ENCODE measurements at places on chromosomes 13 and 19. TPM values are rescaled to one million over a fixed set of nuclear protein-coding genes. Genes with fewer than 3 reads are reported as not detected.

The LPAR6 gene
- total RNA-seq, result 29.8 TPM

The PSG7 gene
- not detected for total RNA-seq

The ANGPTL4 gene
- 0.36 TPM for total RNA-seq

The B3GNT8 gene
- total RNA-seq, result 2.8 TPM

The VMAC gene
- 7.7 TPM for total RNA-seq

The GRIN3B gene
- not detected for total RNA-seq

The CYP2A6 gene
- not detected for total RNA-seq

The STARD13 gene
- total RNA-seq, result 0.41 TPM

The C13orf46 gene
- 4.5 TPM for total RNA-seq

The SYNE4 gene
- total RNA-seq, result 2.6 TPM

All from T-helper 2 cell treated with Interferon-gamma antibody and Interleukin-4, amounts not matched to agents 100 ng/mL and 5 ng/mL, for 36 hours (primary cell).